Vagina (tissue), 2 donors: ENCODE measurements at places on chromosomes 12 and 14.

GRCh38 chr12:1553987-1554982, 40.1 kb downstream of the FBXL14 start:
- no peak for DNase-seq

DNA sequence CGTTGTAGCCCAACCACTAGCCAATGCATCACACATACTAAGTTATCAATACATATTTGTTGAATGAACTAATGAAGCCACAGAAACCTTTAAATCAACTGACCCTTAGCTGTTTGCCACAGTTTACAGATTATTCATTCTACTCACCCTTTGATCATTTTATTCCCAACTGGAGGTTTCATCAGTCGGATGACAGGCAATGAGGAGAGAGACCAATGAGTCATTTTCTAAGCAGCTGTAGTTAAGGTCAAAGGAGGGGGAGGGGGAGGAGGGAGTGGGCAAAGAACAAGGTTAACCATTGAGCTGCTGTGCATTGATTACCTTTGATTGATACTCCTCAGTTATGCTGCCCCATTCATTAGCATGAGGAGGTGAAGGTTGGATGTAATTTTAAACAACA, 469.5 kb downstream of the VRK1 start:
- no peak for DNase-seq

GRCh38 chr12:1593174-1594005, 991 bp downstream of the FBXL14 start:
- DNase-seq: no peak

GRCh38 chr12:67810166-67810565, 161.6 kb downstream of the DYRK2 start:
- DNase-seq: no peak

DNA sequence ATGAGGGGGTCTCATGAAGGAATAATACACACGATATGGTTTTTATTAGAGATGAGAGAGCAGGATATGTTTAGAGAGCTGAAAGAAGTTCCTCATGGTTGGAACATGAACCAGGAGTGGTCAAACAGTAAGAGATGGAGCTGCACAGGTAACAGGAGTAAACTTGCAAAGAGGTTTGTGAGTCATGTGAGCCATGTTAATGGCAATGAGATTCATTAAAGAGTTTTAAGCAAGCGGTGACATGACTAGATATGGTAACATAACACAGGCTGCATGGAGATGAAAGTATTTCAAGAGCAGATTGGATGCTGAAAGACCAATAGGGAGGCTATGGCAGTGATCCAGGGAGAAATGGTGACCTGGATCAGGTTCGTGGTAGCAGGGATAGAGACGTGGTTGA, 62.6 kb upstream of the SSTR1 start:
- no peak for DNase-seq

DNA sequence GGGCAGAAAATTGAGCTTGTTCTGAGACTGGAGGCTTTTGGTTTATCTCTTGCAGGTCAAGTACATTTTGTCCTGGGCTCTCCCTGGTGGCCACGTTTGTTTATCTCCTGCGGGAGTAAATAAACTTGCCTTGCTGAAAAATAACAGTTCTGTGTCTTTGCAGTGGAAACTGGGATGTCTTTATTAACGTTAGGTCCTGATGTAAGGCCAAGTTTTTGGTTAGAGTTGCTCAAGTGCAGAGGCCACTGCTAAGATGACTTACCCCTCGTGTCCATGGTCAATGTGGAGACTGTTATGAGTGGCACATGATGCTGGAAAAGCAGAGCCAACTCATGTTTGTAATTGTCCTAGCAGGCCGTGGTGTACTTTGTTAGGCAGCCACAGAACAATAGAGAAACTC, 3.8 kb downstream of the PTPN11 start:
- no peak for DNase-seq

- no peak for DNase-seq
These were observed 65.1 kb downstream of the DAAM1 start for GRCh38 chr14:59253527-59253926.

- no peak for DNase-seq
These were observed 89.2 kb downstream of the CFAP54 start for GRCh38 chr12:96578526-96579125.

- DNase-seq: no peak
These were observed 105.1 kb upstream of the NAV3 start for GRCh38 chr12:77725611-77726010.

GRCh38 chr12:30925607-30926242, 823 bp upstream of the TSPAN11 start:
- DNase-seq: peak; percentile 74

- DNase-seq: no peak
These were observed 6.8 kb downstream of the MAP1LC3B2 start for GRCh38 chr12:116565963-116566362.

- DNase-seq: no peak
These were observed 168.8 kb upstream of the ARID2 start for GRCh38 chr12:45560689-45561088.

DNA sequence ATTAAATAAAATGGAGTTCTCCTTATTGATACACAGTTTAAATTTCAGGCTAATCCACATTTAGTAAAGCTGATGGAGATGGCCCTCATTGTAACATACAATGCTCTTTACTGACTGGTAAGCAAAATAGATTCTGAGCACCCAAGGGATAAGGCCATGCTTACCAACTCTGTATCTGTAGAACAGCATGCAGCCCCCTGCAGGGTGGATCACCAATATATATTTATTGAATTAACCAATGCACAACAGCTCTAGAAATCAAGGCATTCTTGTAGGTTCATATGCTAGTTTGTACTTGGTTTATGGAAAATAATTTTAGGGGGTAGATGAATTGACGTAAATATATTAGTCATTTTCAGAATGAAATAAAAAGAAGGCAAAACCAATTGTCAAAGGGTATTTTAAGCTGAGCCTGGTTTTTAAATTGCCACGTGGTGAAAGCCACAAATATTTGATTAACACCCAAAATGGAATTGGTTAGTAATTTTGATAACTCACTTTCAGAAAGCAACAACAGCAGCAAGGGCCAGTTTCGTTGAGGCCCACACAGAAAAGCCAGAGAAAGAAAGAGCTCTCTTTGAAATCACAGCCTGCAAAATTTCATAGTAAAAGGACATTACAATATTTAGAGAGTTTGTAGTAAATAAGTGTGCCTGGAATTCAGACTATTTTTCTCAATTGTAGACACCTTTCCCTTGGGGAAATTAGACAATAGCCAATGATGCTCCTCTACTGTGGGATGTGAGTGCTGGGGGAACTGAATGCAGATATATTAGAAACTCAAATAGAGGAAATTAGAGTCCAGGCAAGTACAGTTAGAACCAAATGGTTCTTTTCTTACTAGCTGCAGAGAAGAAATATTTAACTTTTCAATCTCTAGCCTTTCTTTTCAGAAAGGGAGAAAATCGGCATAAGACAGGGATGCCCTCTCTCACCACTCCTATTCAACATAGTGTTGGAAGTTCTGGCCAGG, 216.2 kb upstream of the ABCD2 start:
- no peak for DNase-seq

DNA sequence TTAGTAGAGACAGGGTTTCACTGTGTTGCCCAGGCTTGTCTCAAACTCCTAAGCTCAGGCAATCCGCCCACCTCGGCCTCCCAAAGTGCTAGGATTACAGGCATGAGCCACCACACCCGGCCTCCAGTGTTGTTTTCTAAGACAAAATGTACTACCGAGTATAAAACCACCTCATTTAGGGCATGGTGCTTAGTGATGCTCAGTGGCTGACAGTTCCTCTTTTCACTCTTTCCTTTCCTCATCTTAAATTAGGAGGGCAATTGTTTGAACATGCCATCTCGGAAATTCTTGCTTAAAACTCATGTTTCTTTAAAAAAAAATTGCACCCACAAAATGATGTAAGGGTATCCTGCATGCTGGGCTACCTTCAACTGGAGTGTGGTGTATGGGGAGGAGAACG, 89.0 kb downstream of the RFX4 start:
- peak; percentile 6 for DNase-seq

- no peak for DNase-seq
These were observed 1.9 kb downstream of the MLXIP start for GRCh38 chr12:122080149-122081082.

DNA sequence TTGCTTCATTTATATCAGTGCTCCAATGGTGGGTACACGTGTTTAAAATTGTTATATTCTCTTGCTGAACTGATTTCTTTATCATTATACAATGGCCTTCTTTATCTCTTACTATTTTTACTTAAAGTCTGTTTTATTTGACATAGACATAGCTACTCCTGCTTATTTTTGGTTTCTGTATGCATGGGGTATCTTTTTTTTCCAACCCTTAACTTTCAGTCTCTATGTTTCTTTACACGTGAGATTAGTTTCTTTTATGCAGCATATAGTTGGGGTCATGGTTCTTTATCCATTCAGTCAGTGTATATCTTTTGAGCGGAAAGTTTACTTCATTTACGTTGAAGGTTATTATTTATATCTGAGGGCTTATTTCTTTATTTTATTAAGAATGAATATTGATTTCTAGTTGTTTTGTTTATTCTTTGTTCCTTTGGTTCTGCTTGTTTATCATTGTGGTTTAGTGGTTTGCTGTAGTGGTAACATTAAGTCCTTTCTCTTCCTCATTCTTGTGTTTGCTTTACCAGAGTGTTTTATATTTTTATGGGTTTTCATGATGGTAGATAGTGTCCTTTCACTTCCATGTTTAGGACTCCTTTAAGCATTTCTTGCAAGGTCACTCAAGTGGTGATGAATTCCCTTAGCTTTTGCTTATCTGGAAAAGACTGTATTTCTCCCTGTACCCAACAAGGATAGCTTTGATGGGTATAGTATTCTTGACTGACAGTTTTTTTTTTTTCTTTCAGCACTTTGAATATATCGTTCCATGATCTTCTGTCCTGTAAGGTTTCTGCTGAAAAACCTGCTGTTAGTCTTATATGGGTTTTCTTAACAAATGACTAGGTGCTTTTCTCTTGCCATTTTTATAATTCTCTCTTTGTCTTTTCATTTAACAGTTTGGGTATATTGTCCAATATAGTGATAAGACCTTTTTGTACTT, 38.3 kb upstream of the FAR2 start:
- no peak for DNase-seq

GRCh38 chr12:113445544-113446171, 23.5 kb downstream of the SDSL start:
- no peak for DNase-seq

- no peak for DNase-seq
These were observed 11.1 kb downstream of the GLIPR1L1 start for GRCh38 chr12:75345531-75345930.

GRCh38 chr12:11746024-11746771, 96.7 kb downstream of the ETV6 start:
- DNase-seq: no peak

- DNase-seq: no peak
These were observed 261.9 kb downstream of the RASSF9 start for GRCh38 chr12:85574291-85574690.

DNA sequence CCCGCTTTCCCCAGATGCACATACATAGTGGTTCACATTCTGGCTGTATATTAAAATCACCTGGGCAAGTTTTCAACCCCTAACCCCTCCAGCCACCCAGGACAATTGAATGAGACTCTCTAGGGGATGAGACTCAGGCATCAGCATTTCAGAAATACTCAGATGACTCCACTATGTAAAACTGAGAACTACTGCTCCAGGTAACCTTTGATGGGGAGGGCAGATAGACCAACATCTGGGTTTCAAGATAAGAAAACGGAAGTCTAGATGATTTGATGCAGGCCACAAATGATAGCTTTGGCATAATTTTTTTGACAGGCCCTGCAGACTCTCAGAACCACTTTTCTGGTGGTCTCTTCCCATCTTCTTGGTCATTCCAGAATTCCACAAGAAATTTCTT, 341.1 kb downstream of the EMP1 start:
- no peak for DNase-seq

- DNase-seq: no peak
These were observed 251.5 kb upstream of the USP15 start for GRCh38 chr12:62008703-62009102.

GRCh38 chr14:24443053-24443665, 583 bp upstream of the SDR39U1 start:
- DNase-seq: no peak

GRCh38 chr12:120463712-120464111, 5.8 kb downstream of the SRSF9 start:
- DNase-seq: no peak

DNA sequence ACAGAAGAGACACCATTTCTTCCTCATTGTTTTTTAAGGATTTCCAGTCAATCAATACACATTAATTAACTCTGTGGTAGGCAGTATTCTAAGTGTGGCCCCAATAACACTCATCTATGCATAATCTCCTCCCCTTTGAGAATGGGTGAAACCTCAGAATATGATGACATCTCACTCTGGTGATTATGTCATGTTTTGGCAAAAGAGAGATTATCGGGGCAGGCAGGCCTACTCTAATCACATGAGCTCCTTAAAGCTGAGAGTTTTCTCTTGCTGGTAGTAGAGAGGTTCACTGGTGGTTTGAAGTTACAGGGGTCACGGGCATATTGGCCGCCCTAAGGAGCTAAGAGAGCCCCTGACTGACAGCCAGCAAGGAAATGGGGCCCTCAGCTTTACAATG, 7.1 kb upstream of the LGMN start:
- DNase-seq: no peak

DNA sequence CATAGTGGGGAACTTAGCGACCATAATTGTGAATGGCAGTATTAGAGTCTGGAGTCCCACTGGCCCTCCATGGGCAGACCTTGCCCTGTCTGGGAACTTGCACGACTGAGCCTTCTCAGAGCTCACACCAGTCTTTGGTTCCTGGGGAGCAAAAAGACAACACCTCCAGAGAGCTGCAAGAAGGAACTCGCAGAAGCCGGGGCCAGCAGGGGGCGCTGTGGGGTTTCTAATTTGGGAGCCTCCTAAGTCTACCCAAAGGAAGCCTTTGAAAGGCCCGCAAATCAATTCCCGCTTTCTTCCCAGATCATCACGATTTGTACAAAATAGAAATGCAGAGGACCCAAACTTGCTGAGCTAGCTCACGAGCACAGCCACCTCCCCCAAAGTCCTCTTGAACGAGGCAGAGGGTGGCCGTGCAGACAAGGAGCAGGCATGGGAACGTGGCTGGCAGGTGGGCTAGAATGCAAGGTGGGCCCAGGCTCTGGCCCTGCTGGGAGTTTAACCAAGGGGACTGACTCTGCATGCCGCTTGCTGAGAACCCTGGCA, 46.3 kb upstream of the FBXO21 start:
- no peak for DNase-seq

DNA sequence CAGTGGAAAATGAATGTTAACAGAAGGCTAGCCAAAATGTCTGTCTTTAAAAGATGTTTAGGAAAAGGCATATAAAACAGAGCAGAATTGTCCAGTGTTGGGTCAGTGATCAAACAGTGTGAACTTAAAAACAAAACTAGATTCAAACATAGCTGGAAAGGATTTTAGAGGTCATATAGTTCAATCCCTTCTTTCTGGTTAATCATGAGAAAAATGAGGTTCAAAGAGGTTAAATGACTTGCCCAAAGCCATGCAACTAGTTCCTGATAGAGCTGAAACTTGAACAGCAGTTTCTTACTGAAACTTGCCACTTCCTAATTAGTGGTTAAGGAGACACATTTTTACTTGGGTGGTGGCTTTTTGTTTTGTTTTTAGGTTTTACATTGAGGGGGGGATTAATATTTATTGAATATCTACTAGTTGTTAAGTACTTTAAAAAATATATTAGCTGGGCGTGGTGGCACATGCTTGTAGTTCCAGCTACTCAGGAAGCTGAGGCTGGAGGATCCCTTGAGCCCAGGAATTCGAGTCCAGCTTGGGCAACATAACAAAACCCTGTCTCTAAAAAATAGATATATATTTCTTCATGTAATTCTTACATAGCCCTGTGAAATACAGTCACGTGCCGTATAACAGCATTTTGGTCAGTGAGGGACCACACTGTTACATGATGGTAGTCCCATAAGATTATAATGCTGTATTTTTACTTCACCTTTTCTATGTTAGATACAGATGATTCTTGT, 20.4 kb downstream of the ACVR1B start:
- no peak for DNase-seq
